ENCODE measurements at places on chromosomes 3 and 15. TPM values are rescaled to one million over a fixed set of nuclear protein-coding genes. Genes with fewer than 3 reads are reported as not detected.
A peak's percentile ranks its signal among the peaks of the same experiment; 100 is the strongest.

DNA sequence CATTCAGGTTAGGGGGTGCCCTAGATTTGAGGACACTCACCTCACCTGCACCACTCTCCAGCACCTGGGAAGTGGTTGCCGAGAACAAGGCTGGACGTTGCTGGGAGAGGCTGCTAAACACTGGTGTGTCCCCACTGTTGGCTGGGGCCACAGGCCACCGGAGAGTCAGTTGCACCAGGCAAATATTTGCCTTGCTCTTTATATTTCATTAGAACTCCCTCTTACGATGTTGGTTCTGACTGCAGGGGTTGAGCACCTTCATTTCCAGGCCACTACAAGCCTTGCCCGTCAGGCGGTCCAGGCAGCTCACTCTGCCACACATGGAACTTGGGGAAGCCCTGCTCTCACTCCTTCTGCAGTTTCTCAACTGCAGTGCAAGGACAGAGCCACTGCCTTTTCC, 30.7 kb downstream of the HCN4 start:
- no peaks in the 10 kb centered on the region for H3K36me3 ChIP-seq
- no peak for DNase-seq
- H3K4me1 ChIP-seq: no peaks in the 10 kb centered on the region
- H3K4me3 ChIP-seq: no peak overlapping the region
- no peak overlapping the region for H3K27ac ChIP-seq

DNA sequence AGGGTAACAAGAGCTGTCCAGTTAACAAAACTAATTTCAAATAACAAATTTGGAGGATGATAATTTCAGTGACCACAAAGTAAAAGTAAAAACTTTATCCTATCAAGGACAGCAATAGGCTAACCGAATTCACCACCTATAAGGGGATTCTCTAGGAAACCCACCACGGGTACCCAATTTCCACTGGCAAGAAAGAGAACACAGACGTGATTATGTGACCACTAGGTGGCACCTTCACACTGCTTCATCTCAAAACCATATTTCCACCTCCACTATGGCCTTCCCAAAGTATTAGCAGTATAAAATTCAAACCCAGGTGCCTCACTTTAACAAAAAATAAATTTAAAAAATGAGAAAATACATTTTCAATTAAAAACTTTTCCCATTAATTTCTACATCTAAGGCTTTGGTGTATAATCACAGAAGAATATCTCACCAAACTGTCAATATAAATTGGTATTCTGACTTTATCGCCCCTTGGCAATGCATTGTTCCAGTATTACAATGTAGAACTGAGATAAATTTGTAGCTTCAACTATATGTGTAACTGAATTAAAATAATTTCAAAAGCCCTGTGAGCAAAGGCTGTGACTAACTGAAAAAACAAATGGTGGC, 96.5 kb downstream of the FSIP1 start:
- H3K36me3 ChIP-seq: no peaks in the 10 kb centered on the region
- DNase-seq: no peak
- H3K27me3 ChIP-seq: no peaks in the 10 kb centered on the region

DNA sequence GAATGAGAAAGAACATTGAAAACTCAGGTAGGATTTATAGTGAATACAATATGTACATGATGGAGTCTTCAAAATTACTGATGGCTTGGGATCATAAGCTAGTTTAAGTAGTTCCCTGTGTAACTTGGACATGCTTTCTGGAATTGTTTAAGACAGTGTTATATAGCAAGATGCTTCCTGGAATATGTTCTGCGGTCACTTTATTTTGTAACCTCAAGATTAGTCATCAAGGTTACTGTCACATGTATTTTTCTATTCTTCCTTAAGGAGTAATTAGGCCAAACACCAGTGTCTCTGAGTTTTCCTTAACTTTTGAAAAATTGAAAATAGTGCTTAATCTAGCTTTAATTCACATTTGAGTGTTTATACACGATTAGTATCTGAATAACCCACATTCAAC, 760.3 kb upstream of the ARRDC4 start:
- no peaks in the 10 kb centered on the region for H3K27me3 ChIP-seq
- H3K27ac ChIP-seq: no peak overlapping the region

The GOLGA6L7 gene
- total RNA-seq: not detected

- no peaks in the 10 kb centered on the region for H3K4me1 ChIP-seq
- H3K36me3 ChIP-seq: no peaks in the 10 kb centered on the region
- H3K4me3 ChIP-seq: no peak overlapping the region
- peaks cover 5% of the 10 kb centered on the region for H3K27me3 ChIP-seq
- H3K27ac ChIP-seq: no peak overlapping the region
Measured at GRCh38 chr3:68893600-68894239, 38.6 kb downstream of the TAFA4 start.

DNA sequence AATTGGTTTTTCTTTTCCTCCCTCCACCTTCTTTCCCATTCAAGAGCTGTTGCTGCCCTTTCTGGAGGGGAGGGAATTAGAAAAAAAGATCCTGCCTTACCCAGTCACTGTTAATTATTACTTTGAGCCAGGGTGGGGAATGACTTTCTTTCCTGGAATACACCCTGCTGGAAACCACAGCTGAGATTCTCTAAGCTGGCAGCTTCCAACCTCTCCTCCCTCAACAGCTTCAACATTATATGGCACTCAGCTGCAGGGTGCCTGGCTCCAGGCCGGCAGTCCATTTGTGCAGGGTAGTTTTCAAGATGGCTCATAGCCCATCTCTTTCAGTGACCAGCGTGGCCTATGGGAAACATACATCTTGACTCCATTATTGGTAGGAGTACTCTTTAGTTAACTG, 105.8 kb downstream of the UBE3A start:
- no peak overlapping the region for H3K27ac ChIP-seq
- no peaks in the 10 kb centered on the region for H3K27me3 ChIP-seq
- no peak overlapping the region for H3K4me3 ChIP-seq
- no peak for DNase-seq
- H3K36me3 ChIP-seq: peaks cover 42% of the 10 kb centered on the region

- peaks cover 61% of the 10 kb centered on the region for H3K27me3 ChIP-seq
- no peaks in the 10 kb centered on the region for H3K36me3 ChIP-seq
- H3K27ac ChIP-seq: no peak overlapping the region
Measured at GRCh38 chr15:45121706-45122417, 7.7 kb downstream of the DUOXA2 start.

DNA sequence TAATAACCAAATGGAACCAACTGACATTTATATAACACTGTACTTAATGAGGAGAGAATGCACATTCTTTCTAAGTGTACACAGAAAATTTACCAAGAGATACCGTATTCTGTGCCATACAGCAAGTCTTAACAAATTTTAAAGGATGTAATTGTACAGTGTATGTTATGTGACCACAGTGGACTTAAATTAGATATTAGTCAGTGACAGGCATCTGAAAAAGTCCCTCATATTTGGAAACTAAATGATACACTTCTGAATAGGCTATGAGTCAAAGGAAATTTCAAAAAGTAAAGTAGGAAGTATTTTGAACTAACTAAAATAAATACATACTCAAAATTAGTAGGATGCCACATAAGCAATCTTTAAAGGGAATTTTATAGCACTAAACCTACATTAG, 59.6 kb upstream of the P3H2 start:
- H3K27ac ChIP-seq: no peak overlapping the region
- no peak overlapping the region for H3K4me3 ChIP-seq
- H3K36me3 ChIP-seq: no peaks in the 10 kb centered on the region
- no peaks in the 10 kb centered on the region for H3K4me1 ChIP-seq

- no peaks in the 10 kb centered on the region for H3K27me3 ChIP-seq
- H3K36me3 ChIP-seq: no peaks in the 10 kb centered on the region
- H3K27ac ChIP-seq: no peak overlapping the region
- no peak for DNase-seq
- peaks cover 2% of the 10 kb centered on the region for H3K4me1 ChIP-seq
- no peak overlapping the region for H3K4me3 ChIP-seq
Measured at GRCh38 chr15:50549326-50549725, 2.9 kb upstream of the USP50 start.

DNA sequence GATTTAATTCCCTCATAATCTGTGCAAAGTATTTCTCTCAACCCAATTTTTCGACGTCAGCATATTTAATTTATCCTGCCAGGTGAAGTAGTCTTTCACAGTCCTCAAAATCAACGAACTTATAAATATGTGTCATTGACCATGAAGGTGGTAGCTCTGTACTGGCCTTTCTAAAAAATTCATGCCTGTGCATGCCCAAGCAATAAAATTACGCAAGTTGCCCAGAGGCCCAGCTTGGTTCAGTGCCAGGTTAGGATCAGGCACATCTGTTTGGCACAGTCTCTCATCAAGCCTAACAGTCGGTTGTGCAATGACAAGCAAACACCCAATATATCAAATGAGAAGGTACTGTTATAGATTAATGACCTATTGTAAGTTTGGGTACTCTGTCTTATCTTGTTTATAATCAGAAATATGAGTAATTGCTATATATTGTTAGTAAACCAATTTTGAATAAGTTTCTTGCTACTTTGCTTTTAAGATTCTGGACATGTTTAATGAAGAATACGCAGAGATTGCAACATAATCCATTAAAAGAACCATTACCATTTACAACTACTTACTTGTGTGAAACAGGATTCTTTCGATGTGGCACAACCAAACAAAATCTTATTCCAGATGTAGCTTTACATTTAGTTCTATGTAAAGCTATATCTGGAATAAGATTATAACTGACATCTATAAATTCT, 159.0 kb upstream of the IL12A start:
- H3K36me3 ChIP-seq: no peaks in the 10 kb centered on the region
- no peak overlapping the region for H3K4me3 ChIP-seq
- DNase-seq: no peak
- H3K27me3 ChIP-seq: no peaks in the 10 kb centered on the region
- no peak overlapping the region for H3K27ac ChIP-seq

DNA sequence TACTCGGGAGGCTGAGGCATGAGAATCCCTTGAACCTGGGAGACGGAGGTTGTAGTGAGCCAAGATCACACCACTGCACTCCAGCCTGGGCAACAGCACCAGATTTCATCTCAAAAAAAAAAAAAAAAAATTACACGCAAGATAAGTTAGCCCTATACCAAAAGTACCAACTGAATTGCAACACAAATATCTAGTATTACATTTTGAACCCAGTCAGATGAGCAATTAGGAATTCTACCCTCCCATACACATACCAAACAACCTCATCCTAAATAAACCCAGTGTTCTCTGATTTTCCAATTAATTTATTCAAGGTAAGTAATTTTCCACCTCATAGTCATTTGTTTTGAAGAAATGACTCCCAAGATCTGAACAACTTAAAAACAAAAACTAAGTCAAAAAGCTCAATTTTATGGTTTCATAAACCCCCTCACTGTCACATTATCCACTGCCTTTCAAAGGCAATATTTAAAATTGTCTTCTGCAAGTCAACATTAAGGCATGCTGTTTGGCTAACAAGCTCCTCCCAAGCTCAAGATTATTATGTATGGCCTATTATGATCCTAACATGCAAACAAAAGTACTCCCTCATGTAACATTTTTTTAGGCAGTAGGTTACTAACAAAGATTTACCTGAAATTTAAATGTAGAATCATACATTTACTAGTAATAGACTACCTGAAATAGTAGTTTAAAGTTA, 4.5 kb downstream of the RAF1 start:
- no peaks in the 10 kb centered on the region for H3K27me3 ChIP-seq
- H3K27ac ChIP-seq: no peak overlapping the region
- H3K36me3 ChIP-seq: peaks cover 25% of the 10 kb centered on the region
- peaks cover 63% of the 10 kb centered on the region for H3K4me1 ChIP-seq
- DNase-seq: no peak
- no peak overlapping the region for H3K4me3 ChIP-seq

GRCh38 chr3:24435584-24435983, 59.1 kb downstream of the THRB start:
- no peak for DNase-seq
- no peaks in the 10 kb centered on the region for H3K27me3 ChIP-seq
- H3K4me3 ChIP-seq: no peak overlapping the region
- H3K4me1 ChIP-seq: no peaks in the 10 kb centered on the region

DNA sequence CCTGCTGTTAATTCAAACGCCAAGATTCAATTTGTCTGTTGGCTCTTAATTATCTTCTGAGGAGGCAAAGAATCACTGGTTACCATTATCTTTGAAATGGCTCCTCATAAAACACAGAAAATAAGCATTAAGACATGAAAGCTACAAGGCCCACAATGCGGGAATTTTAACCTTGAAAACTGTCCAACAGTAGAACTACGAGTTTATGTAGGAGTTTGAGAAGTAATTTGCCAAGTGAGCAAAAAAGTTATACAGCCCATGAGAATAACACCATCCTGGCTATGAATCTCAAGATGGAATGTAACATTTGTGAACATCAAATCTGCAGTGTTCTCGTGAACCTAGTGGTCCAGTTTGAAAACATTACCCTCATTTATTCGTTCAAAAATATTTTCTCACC, 172.5 kb downstream of the ALDH1A2 start:
- no peak overlapping the region for H3K4me3 ChIP-seq
- H3K27me3 ChIP-seq: peaks cover under 1% of the 10 kb centered on the region
- no peaks in the 10 kb centered on the region for H3K36me3 ChIP-seq
- no peak for DNase-seq
- H3K27ac ChIP-seq: no peak overlapping the region

The NTRK3 gene
- total RNA-seq: not detected

DNA sequence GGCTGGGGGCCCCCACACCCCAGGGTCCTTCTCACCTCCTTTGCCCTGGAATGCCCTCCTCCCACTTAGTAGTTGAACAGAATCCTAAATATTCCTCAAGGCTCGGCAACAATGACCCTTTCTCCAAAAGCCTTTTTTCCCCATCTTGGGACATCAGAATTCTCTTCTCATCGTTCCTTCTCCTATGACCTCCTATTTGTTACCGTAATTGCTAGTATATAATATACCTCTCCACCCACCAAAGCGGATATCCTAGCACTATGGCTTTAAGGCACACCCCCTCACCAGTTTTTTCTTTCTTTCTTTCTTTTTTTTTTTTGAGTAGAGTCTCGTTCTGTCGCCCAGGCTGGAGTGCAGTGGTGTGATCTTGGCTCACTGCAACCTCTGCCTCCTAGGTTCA, 16.8 kb downstream of the HDAC11 start:
- no peaks in the 10 kb centered on the region for H3K36me3 ChIP-seq
- no peaks in the 10 kb centered on the region for H3K4me1 ChIP-seq
- no peak overlapping the region for H3K4me3 ChIP-seq
- no peak overlapping the region for H3K27ac ChIP-seq

The BLM gene
- total RNA-seq: 18.2 TPM

The SLC25A36 gene
- total RNA-seq: 45.7 TPM

The GPR27 gene
- not detected for total RNA-seq

DNA sequence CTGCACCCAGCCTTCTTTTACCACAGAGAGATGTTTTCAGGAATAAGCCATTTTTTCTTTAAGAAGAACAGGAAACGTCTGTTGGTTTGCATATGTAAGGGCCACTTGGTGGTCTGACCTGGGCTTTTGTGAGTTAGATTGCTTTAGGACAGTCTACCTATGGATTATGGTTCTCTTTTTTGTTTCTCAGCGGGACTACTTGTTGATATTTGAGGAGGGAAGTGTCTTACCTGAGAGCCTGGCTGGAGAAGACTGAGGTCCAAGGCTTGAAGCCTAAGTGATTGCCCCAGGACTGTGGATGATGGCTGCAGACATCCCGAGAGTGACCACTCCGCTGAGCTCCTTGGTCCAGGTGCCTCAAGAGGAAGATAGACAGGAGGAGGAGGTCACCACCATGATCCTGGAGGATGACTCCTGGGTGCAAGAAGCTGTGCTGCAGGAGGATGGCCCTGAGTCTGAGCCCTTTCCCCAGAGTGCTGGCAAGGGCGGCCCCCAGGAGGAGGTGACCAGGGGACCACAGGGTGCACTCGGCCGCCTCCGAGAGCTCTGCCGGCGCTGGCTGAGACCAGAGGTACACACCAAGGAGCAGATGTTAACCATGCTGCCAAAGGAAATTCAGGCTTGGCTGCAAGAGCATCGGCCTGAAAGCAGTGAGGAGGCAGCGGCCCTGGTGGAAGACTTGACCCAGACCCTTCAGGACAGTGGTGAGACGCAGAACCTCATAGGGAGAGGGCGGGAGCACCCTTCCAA, 3.0 kb downstream of the ZSCAN2 start:
- H3K4me1 ChIP-seq: peaks cover 74% of the 10 kb centered on the region
- peak overlapping the region; percentile 77 for H3K4me3 ChIP-seq
- DNase-seq: no peak
- H3K27me3 ChIP-seq: no peaks in the 10 kb centered on the region
- H3K27ac ChIP-seq: peak overlapping the region; percentile 85

Measured in activated B cell treated with CpG ODN at 0.5 μM for 24 hours (primary cell).